ENCODE measurements at places on chromosomes 4 and X.

- no peak for DNase-seq
Measured at GRCh38 chrX:41082783-41083182, 2.5 kb upstream of the USP9X start.

DNA sequence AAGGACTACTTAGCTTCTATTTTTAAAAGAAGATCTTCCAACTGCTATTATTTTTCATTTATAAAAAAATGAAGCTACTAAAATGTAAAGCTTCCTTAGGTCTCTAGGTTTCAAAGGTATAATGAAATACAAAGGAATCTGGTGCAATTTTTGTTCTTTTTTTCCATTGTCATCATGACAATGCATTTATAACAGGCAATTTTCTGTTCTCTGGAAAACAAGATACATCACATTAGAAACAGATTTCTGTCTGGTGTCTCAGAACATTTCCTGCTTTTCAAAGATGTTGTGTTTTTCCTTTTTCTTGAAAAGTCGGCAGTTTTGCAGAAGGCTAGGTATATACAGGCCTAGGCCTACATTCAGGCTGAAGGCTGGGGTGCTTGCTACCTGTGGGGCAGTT lies 63.6 kb upstream of the ATP8A1 start:
- no peak for DNase-seq

DNA sequence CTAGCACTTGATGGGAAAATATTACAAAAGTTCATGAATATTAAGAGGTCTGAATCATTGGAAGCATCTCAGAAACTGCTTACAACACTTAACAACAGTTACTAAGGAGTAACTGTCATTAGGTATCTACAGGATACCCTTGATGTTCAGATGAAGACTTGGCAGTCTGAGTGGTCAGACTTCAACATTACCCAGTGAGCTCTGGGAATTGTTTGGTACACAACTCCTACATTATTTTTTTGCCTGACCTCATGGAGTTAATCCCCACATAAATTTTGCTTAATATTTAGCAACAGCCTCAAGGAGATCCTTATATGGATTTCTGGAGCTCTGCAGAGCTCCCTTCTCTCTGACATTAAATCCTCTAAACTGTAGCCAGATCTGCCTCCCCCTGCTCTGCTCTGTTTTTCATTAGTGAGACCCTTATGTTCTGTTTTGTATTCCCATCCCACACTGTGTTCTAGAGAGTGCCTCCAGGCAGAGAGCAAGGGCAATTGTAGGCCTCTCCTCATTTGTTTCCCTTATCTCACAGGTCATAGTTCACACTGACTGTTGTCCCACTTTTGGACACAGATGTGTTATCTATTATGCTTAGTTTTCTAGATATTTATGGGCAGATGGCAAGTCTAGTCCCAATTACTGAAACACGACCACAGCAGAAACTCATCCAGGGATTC lies 368.8 kb downstream of the GASK1B start:
- DNase-seq, result no peak

DNA sequence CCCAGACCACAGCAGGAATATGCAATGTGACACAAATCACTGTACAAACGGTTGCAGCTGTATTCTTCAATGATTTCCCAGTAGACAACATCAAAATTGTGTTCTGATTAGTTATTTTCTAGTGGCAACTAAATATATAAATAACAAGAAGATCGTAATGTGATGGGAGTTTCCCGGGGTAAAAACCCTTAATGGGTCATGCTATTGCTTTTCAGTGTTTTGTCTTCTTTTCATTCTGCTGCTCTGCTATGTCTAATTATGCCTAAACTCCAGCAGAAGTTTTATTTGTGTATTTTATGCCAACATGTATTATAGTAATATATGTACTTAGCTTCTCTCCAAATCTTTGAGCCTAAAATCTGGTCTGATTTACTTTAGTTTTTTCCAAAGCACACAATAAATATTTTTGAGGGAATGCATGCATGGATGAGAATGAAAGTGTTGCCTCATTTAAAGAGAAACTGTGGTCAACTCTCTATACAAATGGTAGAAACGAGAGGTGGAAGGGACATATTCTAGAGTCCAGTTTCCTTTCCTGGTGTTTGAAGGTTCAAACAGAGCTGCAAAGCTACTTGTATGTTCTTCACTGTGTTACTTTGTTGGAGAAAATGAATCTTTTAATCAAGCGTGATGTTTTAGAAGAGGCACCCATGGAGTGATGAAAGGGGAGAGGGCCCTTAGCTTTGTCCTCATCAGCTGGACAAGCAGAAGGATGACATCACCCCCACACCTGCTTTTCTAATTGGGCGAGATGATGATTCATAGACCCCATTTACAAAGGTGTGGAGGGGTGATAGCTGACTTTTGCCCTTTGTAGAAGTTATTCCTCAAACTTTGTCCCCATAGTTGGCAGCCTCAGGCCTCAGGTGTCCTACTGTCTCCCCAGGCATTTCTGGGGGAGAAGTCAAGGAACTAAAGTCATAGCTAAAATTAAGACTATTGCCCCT lies 129.7 kb downstream of the FRAS1 start:
- DNase-seq, result no peak

DNA sequence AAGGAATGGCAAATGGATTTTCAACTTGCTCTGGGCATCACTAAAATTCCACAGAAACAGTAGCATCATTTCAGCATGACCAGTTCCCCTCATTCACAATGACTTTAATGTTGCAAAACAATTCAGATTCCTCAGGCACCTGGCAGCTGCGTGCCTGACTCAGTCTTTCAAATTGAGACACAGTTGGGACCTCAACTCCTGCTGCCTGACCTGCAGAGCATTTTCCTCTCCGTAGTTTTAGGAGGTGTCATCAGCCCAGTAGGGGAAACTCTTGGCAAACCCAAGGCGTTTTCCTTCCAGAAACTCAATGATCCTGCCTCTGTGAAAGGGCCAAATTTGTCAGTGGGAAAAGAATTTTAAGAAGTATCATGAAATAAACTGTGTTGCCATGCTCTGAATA lies 388.9 kb downstream of the SPRY1 start:
- no peak for DNase-seq

- DNase-seq, result no peak
Measured at GRCh38 chr4:16197876-16198665, 28.2 kb downstream of the TAPT1 start.

DNA sequence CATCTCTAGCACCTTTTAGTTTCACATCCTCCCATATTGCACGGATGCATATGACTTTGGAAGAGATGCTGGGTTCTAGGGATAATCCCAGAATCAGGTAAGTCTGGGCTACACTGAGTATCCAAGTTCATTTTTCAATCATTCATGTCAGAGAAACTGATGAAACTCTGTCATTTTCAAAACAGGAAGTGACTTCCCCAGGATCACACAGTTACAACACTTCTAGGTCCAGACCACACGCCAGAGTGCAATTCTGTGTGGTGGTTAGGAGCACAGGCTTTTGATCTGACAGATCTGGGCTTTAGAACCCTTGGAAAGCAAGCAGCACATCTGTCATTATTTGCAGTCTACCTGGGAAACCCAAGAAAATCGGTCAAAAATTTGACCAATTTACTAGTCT lies 52.1 kb upstream of the CDKN2AIP start:
- DNase-seq, result no peak

DNA sequence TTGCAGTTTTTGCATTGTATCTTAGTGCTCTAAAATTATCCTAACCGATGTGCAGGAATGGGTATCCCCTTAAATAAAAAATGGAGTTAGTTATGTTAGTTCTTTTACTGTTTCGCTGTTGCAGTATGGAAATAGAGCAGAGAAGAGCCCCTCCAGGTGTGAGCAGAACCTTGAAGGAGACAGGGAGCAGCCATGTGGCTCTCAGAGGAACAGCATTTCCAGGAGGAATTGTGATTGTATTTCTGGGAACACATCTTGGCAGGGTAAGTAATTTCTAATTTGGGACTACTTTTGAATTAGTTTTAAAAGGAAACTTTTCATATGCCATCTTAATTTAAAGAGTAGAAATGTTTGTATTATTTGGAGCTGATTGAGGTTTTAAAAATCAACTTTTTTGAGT lies 5.3 kb upstream of the CCDC158 start:
- no peak for DNase-seq

DNA sequence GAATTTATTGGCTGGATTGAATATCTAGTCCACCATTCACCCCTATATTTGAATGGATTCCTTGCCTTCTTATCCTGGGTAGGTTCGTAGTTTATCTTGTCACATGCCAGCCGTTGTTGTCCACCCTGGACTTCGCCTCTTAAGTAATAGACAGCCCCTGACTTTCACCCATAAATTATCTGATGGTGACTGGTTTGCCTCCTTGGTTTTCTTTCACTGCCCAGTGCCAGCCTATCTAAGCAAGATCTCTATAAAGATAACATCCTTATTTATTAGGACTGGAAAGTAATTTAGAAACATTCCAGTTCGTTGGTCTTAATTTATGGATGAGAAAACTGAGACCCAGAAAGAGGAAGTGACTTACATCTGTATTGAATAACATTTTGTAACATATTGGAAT lies 410.3 kb downstream of the RPA4 start:
- no peak for DNase-seq

DNA sequence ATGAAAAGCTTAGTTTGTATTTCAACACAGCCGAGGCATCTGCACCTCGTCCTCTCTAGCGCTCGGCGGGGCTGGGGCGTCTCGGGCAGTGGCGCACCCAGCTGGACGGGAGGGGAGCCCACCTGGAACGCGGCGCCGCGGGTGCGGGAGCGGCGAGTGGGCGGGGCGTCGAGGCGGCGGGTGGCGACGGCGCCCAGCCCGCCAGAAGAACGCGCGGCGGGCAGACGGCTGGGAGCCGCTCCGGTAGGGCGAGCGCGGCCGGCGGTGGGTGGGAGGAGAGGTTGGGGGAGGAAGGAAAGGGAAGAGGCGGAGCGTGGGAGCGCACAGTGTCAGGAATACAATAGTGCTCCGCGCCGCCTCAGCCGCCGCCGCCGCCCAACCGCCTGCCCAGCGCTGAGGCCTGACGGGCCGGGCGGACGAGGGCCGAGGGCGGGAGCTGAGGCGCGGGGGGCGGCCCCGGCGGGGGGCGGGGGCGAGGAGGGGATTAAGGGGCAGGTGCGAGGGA lies at the start of gene JADE3:
TSS of gene JADE3 (plus strand) at position 324 of the 505 bp plus-strand sequence. CDS start 72,474 bp downstream, outside the sequence.
- no peak for DNase-seq

DNA sequence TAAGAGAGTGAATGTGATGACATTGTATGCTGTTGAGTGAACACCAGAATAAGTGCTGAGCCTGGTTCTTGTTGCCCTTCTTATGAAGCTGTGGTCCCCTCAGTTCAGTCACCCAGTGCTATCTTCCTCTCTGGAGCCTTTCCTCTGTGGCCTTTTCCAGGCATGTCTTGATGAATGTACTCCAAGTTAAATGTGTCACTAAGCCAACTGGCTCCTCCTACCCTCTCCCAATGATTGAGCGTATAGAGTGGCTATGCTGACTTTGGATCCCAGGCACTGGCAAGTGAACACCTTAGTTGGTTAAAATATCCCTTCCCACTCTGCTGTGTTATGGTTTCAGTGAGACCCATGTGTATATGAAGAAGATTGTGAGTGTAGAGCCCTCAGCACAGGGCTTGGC lies 134.1 kb upstream of the MAMLD1 start:
- no peak for DNase-seq

DNA sequence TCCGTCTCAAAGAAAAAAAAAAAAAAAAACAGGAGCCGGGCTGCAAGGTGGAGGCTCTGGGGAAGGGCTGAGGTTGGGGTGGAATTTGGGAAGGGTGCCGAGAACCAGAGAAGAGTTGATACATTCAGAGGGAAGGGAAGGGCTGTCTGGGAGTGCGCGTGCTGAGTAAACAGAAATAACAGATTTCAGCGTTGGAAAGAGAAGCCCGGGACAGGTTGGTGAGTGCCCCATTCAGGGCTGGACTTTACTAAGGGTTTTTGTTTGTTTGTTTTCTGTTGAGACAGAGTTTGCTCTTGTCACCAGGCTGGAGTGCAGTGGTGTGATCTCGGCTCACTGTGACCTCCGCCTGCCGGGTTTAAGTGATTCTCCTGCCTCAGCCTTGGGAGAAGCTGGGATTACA lies 1.7 kb upstream of the IL3RA start:
- no peak for DNase-seq

GRCh38 chr4:73170518-73171198 lies 87.9 kb downstream of the ANKRD17 start:
- no peak for DNase-seq

GRCh38 chr4:15901007-15901406 lies 37.5 kb downstream of the FGFBP1 start:
- DNase-seq, result no peak

GRCh38 chr4:44425614-44426208 lies 22.9 kb downstream of the KCTD8 start:
- DNase-seq, result no peak

DNA sequence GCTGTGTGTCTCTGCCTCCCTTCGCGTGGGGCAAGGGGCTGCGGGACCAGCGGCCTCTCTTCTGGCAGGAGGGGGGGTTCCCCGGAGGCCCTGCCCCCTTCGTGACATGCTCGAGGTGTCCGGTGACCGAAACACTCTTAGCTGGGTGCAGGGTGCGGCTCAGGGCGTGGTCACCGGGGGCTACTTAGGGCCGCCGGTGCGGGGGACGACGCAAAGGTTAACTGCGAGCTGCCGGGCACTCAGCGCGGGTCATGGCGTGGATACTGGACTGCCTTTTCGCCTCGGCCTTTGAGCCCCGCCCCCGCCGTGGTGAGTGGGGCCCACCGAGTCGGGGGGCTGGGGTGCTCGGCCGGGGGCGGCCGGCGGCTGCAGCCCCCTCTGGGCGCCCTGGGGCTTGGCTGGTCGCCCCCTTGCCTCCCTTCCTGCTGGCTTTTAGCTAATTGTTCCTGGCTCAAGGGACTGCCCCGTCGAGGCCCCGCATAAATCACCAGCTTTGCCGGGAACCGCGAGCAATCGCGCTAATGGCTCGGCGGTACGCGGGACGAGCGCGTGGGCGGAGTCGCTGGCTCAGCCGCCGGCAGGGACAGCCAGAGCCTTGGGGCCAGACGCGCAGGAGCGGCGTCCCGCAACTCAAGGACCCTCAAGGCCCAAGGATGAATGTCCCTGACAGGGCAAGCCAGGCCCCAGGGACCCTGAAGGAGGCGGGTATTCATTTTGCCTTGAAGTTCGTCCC lies at the start of gene ARHGAP36:
TSS of gene ARHGAP36 (plus strand) at position 211 of the 733 bp plus-strand sequence. CDS start 23,320 bp downstream, outside the sequence.
- no peak for DNase-seq

DNA sequence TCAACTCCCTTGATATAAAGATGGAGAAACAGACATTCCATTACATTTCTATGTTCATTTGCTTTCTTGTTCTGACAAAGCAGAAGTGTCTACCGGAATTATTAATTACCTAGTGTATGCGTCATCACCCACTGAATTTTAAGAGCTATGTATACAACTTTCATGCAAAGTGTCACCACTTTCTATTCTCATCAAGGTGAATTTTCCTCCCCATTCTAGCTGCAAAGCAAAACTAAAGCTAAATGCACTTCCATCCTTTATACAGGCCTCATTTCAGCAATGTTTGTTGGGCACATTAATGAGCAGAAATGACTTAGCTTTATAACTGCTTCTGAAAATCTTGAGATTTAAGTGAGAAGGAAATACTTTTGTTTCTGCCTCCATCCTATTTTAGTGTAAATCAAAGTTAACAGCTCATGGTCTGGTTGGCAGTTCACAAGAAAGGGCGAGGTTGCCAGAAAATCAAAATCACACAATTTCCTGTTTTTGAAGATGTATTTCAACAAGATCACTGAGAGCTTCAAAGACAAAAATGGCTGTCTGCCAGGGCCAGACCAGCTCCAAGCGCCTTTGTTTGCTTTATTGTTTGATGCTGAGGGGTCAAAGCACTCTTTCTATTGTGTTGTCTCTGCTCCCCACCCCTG lies 7.2 kb upstream of the FAM9C start:
- no peak for DNase-seq
